ENCODE measurements at places on chromosomes 4 and X.

DNA sequence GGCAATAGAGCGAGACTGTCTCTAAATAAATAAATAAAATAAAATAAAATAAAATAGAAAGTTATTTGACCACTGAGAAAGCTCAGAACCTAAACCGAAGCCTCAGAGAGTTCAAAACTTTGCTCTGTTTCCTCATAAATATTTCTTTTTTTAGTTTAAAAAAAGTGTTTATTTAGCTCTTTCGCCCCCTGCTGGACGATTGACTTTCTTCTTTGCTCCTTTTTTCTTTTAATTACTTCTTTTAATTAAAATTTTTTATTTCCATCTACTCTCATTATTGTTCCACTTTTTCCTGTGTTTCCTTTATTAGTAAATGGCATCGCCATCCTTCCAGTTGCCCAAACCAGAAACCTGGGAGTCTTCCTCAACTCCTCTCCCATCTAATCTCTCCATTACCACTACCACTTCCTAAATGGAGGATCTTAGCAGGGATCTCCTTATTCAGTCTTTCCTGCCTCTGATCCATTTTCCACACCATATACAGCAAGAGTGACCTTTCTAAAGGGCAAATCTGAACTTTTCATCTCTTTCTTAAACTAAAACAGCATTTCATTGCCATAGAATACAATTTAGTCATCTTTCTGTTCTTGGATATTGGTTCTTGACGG lies 728 bp upstream of the IL13RA2 start:
- no peak for DNase-seq

DNA sequence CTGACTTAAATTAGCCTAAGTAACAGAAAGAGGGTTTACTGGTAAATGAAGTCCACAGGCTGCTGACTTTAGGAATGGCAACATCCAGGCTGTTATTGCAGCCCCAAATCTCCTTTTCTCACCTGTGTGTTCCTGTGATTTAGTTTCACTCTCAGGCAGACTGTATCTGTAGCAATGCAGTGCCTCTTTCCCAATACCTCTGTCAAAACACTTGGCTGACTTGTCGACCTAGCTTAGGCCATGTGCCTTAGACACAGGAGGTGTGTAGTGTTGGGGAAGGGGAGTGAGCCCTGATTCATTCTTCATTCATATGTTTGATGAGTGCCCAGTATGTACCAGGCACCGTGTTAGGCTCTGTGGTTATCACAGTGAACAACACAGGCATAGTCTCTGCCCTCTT lies 46.9 kb downstream of the JADE3 start:
- DNase-seq: no peak

DNA sequence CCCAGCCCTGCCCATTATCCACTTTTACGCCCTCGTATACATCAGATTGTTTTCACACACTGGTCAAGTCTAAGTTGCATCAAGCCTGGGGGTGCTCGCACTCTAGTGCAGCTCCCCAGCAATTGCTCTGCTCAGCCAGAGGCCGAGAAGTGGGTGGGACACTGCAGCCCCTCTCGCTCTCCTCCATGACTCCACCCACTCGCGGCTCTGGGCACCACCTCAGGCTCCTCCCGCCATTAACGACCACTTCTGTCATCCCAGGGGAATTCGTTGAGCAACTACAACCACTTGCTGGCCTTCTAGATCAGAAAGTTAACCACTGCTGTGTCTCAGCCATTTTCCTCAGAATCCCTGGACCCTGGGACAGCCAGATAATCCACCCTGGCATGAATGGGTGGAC lies 53.6 kb downstream of the ETNPPL start:
- no peak for DNase-seq

- DNase-seq: no peak
These were observed 100.2 kb downstream of the TSPAN7 start for GRCh38 chrX:38661561-38661960.
